ENCODE measurements at places on chromosomes 16 and 17.

DNA sequence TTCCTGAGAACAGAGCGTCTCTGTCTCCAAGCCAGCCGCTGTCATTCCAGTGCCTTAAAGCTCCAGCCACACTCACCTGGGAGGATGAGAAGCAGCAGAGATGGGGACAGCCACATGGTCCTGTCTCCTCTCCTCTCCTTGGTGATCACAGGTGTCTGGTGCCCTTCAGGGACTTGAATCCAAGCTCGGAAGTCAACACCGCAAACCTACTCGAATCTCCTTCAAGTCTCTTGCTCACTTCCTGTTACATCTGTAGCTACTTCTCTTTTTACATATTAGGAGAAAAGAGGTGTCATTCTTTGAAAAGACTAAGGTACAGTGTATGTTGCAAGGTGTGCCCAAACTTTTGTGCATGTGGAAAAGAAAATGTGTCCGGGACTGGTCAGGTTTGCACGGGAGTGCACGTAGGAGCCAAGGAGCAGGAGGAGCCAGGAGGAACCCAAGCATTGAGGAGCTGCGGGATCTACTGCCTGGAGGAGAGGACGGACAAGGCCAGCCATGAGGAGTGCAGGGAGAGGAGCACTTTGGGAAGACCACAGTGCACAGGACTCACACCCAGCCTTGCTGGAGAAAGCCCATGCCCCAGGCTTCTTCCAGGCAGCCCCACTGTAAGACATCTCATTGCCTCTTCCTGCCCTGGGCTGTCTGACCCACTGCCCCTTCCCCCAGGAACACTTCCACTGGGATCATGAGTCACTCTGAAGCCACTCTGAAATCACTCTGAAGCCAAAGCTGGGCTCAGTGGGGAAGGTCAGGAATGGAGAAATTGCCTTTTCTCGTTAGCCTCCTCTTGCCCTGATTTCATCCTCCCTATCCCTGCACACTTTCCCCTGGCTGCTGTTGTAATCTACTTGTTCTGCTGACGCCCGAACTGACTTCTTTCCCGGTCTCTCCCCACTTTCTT is at the start of gene CD300LD:
CD300LD (minus strand) TSS at position 197 of the 904 bp plus-strand sequence; CDS start at position 116, 81 bp downstream.
- DNase-seq = no peak

DNA sequence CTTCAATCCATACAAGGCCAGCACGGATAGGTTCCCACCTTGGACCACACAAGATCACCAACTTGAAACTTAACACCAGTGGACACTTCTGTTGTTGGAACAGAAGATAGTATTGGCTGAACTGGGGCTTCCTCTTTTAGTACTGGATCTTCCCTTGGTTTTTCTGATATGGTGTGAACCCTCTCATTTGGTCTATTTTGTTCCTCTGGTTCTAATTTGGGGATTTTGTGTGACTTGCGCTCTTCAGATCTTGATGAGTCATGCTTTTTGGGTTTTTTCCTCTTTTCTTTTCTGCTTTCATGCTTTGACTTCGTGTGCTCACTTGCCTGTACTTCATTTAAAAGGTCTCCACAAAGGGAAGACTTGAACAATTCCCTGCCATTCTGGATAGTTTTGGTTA is 39.0 kb downstream of the SOST start:
- DNase-seq = no peak

GRCh38 chr16:57325458-57325857 is 33.1 kb upstream of the CCL22 start:
- no peak for DNase-seq

GRCh38 chr16:84928679-84929420 is 82.5 kb downstream of the ZDHHC7 start:
- DNase-seq = no peak

GRCh38 chr16:24668481-24669061 is 60.9 kb upstream of the TNRC6A start:
- DNase-seq = peak; percentile 34

DNA sequence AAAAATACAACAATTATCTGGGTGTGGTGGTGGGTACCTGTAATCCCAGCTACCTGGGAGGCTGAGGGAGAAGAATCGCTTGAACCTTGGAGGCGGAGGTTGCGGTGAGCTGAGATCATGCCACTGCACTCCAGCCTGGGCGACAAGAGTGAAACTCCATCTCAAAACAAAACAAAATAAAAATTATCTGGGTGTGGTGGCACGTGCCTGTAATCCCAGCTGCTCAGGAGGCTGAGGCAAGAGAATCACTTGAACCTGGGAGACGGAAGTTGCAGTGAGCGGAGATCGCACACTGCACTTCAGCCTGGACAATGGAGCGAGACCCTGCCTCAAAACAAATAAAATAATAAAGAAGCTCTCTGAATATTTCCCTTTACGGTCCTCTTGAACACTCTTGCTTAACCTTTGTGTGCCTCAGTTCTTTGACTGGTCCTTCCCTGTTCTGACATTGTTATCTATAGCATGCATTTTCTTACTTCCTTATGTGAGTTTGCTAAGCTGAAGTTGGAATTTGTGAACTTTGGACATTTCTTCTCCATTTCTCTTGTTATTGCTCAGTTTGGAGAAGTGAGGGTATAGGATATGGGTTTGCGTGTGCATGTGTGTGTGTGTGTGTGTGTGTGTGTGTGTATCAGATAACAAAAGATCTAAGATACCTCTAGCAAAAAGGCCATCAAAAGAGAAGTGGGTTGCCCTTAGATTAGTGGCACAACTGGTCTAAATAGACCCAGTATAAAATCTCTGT is 29.7 kb upstream of the WSB1 start:
- DNase-seq = no peak

- DNase-seq = peak; percentile 22
Measured at GRCh38 chr16:2881783-2882649, 999 bp upstream of the FLYWCH2 start.
